Activated CD4-positive, alpha-beta T cell treated with anti-CD3 and anti-CD28 coated beads, Interleukin-2, amount 10 ng/mL, durations not matched to agents 24 days and 14 days (primary cell): ENCODE measurements at places on chromosomes 5 and 9. TPM values are rescaled to one million over a fixed set of nuclear protein-coding genes. Genes with fewer than 3 reads are reported as not detected.

The C5 gene
- total RNA-seq = 1.3 and 1.5 TPM in 2 replicates

The ENTREP1 gene
- total RNA-seq = not detected in 2 replicates

The IGFBPL1 gene
- total RNA-seq = not detected in 2 replicates

The AK8 gene
- 0.33 TPM in 1 of 2 replicates, not detected in the other for total RNA-seq

DNA sequence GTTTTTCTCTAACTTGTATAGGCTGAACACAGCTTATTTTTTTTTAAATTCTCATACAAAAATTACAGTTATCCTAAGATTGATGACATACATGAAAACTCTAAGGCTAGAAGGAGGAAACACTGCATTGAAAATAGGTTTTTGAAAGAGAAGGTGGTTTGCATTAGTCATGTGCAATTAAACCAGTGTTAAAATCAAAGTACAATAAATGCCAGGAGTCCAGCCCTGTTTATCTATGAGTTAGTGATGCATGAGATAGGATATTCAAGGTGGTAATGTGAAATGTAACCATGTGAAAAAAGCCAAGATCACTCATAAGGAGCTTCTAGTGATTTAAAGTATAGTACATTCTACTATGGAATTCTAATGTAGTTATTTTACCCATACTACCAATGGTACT, 444.9 kb upstream of the CYLC2 start:
- no peak for DNase-seq

- no peak for DNase-seq
Observed at GRCh38 chr5:96781031-96781971, 26.4 kb downstream of the ERAP1 start.

GRCh38 chr9:15137089-15137488, 169.9 kb downstream of the TTC39B start:
- no peak for DNase-seq

- DNase-seq = no peak
Observed at GRCh38 chr5:136626531-136626930, 261.2 kb upstream of the TRPC7 start.

- DNase-seq = no peak
Observed at GRCh38 chr9:4927701-4928100, 57.4 kb upstream of the JAK2 start.

GRCh38 chr9:124770359-124771020, 621 bp downstream of the NR6A1 start:
- DNase-seq = peak; percentile 71

GRCh38 chr5:129103397-129103796, 8.8 kb downstream of the ISOC1 start:
- no peak for DNase-seq

- DNase-seq = no peak
Observed at GRCh38 chr9:103287361-103287760, 292.2 kb downstream of the CYLC2 start.

GRCh38 chr9:93549611-93550010, 26.8 kb upstream of the PHF2 start:
- no peak for DNase-seq

GRCh38 chr9:3931996-3932906, 367.6 kb downstream of the GLIS3 start:
- DNase-seq = no peak

- DNase-seq = no peak
Observed at GRCh38 chr5:96463091-96463490, 30.0 kb upstream of the PCSK1 start.

DNA sequence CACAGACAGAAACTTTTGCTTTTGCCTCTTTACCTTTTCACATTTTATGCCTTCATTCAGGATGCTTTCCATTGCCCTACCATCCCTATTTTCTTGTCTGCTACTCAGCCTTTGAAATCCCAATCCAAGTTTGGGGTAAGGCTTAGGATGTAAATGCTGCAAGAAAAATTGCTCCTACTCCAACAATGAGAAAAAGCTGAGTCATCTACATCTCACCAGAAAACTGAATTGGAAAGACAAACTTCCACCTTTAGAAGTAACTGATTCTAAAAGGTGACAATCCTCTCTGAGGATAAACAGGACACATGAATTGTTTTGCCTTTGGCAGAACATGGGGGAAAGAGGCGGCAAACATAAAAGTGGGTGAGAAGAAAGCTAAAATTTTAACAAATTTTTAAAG, 295.6 kb downstream of the NR2F1-AS1 start:
- DNase-seq = no peak

- DNase-seq = no peak
Observed at GRCh38 chr5:112793201-112793600, 55.5 kb downstream of the APC start.

DNA sequence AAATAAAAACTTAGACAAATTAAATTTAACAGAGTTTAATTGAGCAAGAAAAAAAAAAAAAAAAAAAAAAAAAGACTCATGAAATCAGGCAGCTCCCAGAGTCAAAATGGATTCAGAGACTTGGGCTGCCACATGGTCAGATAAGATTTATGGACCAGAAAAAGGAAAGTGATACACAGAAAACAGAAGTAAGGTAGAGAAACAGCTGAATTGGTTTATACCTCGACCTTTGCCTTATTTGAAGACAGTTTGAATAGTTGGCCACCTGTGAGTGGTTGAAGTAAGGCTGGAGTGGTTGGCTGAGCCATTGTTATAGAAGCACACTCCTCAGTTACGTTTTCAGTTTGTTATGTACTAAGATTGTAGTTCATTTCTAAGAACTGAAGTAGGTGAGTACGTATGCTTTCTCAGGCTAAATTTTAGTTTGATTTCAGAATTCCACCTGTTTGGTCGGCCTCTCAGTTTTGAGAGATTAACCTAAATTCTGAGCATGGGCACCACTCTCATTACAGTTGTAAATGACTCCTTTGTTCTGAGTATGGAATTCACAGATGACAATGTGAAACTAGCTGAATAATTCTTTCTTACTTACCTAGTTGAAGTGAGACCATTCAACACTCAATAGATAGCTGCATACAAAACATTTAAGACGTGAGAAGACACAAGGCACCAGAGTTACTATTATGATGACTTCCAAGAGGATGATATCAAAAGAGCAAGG, 149.0 kb downstream of the AOPEP start:
- peak; percentile 51 for DNase-seq

DNA sequence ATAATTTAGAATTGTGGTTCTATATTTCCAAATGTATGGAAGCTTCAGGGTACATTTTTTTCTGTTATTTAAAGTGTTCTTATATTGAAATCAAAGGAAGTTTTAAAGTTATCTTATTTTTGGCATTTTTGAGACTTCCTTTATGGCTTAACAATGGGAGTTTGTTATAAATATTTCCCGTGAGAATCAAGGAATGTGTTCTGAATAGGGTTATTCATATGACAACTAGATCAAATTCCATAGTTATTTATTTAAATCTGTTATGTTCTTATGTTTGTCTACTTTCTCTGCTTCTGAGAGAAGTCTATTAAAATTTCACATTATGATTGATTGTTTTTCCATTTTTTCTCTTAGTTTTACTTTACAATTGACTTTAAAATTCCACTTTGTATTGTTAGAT, 135.1 kb downstream of the ADAMTS16 start:
- DNase-seq = no peak

- no peak for DNase-seq
Observed at GRCh38 chr5:15785531-15785981, 285.6 kb downstream of the FBXL7 start.

DNA sequence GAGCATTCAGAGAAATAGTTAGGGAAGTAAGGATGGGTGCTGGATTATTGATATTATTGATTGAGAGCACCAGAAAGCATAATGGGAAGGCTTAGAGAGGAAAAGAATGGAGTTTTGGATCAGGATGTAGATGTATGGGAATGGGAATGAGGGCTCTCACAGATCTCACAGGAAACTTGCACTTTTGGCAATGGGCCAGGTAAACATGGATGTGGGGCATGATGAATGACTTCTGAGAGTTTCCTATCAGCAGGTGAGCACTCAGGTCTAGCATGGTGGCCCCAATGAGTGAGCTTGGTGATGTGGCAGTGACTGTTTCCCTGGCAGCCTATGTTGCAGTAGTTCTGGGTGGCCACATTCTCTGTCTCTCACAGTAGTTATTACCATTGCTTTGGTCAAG, 283.8 kb downstream of the FBXL7 start:
- no peak for DNase-seq

DNA sequence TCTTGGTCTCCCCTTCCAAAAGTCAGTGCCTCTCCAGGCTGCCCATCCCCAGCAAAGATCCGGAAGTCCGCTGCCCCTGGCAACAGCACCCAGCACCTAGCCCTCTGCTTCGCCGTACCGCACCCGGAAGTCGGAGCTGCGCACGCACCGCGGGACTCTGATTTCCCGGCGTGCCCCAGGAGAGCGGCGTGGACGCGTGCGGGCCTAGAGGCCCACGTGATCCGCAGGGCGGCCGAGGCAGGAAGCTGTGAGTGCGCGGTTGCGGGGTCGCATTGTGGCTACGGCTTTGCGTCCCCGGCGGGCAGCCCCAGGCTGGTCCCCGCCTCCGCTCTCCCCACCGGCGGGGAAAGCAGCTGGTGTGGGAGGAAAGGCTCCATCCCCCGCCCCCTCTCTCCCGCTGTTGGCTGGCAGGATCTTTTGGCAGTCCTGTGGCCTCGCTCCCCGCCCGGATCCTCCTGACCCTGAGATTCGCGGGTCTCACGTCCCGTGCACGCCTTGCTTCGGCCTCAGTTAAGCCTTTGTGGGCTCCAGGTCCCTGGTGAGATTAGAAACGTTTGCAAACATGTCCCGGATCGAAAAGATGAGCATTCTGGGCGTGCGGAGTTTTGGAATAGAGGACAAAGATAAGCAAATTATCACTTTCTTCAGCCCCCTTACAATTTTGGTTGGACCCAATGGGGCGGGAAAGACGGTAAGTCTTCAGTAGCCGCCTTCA, at the start of gene RAD50:
Gene RAD50 (plus strand): TSS at position 215 of the 715 bp plus-strand sequence. CDS start 348 bp downstream, at position 563.
- peak; percentile 98 for DNase-seq

DNA sequence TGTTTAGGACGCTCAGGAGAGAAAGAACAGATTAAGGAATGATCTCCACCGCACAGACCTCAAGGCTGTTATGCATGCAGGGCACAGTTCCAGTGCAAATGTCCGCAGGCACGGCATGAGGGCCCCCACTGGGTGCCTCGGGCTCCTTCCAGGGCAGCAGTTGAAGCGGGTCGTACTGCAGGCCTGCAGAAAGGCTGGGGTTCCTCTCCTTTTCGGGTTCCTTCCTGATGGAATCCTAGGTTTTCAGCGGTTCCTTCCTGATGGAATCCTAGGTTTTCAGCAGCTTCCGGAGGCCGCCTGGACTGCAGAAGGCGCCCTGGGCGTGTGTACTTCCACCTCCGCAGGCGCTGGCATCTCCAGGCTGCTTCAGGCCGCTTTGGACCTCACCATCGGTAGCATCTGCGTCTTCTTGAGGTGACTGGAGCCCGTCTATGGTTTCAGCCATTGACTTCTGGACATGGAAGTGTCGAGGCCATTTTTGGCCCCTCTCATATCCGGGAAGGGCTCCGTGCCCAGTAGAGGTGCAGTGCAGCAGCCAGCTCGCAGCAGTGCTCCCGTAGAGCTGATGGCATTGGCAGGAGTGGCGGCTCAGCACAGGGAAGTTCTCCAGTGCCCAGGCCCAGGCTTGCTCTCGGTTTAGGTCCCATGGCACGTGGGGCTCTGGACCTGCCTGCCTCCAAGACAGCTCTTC, 5.6 kb upstream of the MGAT4B start:
- DNase-seq = no peak
